ENCODE measurements at places on chromosomes 5 and 9. TPM values are rescaled to one million over a fixed set of nuclear protein-coding genes. Genes with fewer than 3 reads are reported as not detected.
A peak's percentile ranks its signal among the peaks of the same experiment; 100 is the strongest.

OR1Q1 gene
- total RNA-seq: not detected

BTF3 gene
- total RNA-seq: 309 TPM

CTNND2 gene
- total RNA-seq: 0.03 TPM

DNA sequence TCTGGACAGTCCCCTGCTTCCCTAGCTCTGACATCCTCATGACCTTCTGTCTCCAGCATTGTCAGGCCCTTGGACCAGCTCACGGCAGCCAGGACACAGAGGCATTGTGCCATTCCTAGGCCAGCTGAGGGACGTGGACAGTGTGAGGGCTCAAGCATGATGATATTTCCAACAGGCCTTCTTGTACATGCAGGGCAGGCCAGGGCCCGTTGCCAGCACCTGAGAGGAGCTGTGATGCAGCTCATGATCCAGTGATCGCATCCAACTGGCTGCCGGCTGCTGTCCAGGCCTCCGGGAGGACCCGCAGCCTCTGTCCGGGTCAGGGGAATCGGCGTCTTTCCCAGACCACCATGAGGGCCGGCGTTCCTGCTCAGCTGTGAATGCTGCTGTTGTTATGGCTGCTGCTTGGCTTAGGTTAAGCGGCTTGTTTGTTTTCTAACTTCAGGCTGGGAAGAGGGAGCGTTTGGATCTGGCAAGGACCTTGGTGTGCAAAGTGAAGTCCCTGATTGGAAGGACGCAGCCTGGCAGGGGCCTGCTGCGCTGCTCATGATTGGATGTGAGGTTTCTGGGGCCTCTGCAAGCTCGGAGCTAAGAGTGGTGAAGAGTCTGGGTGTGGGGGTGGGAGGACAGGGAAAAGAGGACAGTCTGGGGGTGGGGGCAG is 53.8 kb downstream of the PDZD2 start:
- no peak for DNase-seq

GRCh38 chr9:124869986-124870560 is 8.1 kb downstream of the ARPC5L start:
- DNase-seq: peak; percentile 42

Measured in SJSA1 (cell line).